Pericardium fibroblast (primary cell): ENCODE measurements at places on chromosomes 2 and 18. TPM values are rescaled to one million over a fixed set of nuclear protein-coding genes. Genes with fewer than 3 reads are reported as not detected.

Gene NYAP2
- not detected in 2 replicates for total RNA-seq

Gene ASB3
- total RNA-seq = 10.0 and 13.5 TPM in 2 replicates

Gene MIB1
- total RNA-seq = 21.4 and 23.6 TPM in 2 replicates

Gene NEURL3
- total RNA-seq = not detected in 2 replicates

Gene AGXT
- total RNA-seq = not detected in 2 replicates

Gene IL1F10
- total RNA-seq = not detected in 2 replicates

Gene UNC80
- not detected in 2 replicates for total RNA-seq

Gene NTSR2
- not detected in 2 replicates for total RNA-seq

Gene CD28
- 0.12 TPM in 1 of 2 replicates, not detected in the other for total RNA-seq

Gene ASPRV1
- 0.70 and 0.77 TPM in 2 replicates for total RNA-seq

Gene DIPK1C
- not detected in 2 replicates for total RNA-seq

Gene SH3RF3
- 8.1 and 10.2 TPM in 2 replicates for total RNA-seq
